Activated T-helper 1 cell treated with anti-CD3 and anti-CD28 coated beads, Interleukin-2, amount 50 U/mL, for 16 hours (primary cell): ENCODE measurements at places on chromosomes 6 and 20.

DNA sequence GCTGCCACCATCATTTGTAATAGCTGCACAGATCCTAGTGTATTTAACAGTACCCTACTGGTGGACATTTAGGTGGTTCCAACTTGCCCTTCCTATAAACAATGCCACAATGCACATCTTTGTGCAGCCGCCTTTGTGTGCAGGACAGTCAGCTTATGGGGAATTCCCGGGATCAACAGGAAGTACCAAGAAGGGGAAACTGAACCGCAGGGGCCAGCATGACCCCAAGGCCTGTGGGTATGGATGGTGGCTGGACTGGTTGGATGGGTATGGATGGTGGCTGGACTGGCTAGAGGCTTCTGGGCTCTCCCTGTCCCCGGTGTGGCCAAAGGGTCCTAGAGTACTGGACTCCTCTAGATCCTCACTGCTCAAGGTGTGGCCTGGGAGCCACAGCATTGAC lies 46.7 kb downstream of the CEBPB start:
- DNase-seq: no peak

GRCh38 chr20:60262967-60263603 lies 304.9 kb downstream of the CDH26 start:
- DNase-seq: peak; percentile 20

DNA sequence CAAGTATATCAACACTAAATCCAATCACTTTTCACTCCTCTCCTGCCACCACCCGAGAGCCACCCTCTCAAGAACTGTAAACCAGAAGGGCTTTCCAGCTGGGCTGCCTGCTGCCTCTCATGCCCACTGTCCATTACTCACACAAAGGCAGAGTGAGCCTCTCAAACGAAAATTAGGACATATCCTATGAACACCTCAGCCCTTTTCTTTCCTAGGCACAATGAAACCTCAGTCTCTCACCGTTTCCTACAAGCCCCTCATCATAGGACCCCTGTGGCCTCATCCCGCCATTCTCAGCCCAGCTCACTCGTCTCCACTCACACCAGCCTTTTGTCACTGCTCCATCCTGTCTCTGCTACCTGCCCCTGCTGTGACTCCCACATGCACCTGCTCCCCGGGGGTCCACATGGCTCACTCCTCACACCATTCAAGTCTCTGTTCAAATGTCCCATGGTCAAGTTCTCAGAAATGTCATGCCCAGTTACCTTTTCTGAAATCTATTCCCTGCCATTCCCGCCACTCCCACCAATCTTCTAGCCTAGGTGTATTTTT lies 7.4 kb downstream of the HLA-F start:
- DNase-seq: no peak

DNA sequence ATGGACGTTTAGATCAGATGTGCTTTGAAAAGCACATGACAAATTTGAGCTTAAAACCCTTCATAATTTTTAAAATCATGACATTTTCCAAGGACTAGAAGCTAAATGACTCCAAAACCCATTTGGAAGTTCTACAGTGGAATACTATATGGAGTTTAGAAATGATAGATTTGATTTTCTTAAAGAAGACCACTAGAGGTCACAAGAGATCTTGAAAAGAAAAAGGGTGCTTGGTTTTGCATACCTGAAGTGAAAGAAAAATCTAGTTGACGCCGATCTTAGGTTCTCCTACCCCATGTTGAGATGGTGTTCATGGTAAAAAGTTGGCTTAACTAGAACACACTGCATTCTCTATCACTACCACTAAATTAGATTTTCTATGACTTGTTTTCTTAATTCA lies 31.5 kb downstream of the CFAP61 start:
- no peak for DNase-seq

GRCh38 chr20:40652441-40652987 lies 36.5 kb downstream of the MAFB start:
- DNase-seq: no peak

DNA sequence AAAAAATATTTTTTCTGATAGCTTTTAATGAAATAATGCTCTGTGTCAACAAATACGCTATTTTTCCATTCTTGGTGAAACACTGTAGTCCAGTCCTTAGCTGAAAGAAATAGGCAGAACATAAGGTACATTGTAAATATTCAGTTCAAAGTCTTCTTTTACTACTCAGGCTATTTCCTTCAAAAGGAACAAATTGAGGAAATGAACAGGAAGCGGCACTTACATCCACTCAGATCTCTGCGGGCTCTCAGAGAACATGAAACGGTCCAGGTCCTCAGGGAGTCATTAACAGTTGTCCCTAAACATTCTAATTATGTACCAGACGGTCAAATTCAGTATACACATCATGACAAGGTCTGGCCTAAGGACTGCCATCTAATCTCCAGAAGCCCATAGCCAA lies 212.6 kb downstream of the KIF16B start:
- DNase-seq: no peak

- DNase-seq: no peak
These were observed 28.5 kb downstream of the BACH2 start for GRCh38 chr6:90268178-90268577.

- DNase-seq: no peak
These were observed 17.3 kb upstream of the WFDC2 start for GRCh38 chr20:45452238-45452637.

GRCh38 chr6:2875359-2876191 lies 27.5 kb downstream of the SERPINB9 start:
- no peak for DNase-seq

DNA sequence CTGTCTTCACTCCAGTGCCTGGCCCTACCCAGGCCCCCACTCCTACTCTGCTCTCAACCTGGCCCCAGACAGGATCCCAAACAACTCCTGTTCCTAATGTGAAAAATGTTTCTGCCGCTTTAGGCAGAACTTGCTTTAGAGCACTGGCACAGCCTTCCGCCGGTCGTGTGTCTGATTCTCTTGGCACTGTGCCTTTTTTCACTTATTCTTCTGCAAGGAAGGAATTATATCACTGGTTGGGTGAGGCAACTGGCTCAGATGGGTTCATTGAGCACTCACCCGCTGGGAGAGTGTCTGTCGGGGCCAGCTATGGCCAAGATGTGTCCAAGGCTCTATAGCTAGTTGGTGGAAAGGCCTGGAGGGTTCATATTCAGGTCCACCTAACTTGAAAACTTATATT lies 33.6 kb upstream of the HLA-A start:
- DNase-seq: no peak

DNA sequence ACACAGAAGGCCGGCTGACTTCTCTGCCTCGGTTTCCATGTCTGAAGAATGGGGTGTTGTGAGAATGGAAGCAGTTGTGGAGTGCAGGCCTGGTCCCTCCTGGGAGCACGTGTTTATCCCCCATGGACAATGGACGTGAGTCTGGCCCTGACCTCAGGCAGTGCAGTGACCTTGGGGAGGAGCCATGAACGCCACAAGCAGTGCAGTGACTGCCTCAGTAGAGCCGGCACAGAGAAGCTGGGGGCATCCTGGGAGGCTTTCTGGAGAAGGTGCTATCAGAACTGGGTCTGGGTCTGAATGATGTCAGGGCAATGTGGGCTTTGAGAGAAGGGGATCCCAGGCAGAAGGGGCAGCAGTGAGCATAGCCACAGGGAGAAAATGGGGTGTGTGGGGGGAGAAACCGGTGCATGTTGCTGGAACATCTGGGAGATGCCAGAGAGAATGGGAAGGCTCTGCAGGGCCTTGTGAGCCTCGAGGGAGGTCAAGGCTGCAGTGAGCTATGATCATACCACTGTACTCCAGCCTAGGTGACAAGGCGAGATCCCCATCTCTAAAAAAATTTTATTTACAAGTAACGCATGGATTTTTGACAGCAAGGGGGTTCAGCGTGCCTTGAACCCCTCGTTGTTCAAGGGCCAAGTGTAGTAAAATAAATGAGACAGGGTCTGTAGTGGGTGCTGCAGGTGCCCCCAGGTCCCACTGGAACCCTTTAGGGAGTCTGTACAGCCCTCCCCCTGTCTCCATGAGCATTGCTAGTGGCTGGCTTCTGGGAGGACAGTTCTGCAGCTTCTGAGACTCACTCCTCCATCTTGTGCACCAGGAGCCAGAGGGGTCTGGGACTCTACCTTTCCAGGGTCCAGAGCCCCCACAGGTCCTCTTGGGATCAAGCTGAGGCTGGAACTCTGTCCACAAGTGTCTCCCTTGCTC lies 27.0 kb upstream of the ZBP1 start:
- no peak for DNase-seq

- DNase-seq: no peak
These were observed 3.7 kb downstream of the TREML2 start for GRCh38 chr6:41197234-41197633.

DNA sequence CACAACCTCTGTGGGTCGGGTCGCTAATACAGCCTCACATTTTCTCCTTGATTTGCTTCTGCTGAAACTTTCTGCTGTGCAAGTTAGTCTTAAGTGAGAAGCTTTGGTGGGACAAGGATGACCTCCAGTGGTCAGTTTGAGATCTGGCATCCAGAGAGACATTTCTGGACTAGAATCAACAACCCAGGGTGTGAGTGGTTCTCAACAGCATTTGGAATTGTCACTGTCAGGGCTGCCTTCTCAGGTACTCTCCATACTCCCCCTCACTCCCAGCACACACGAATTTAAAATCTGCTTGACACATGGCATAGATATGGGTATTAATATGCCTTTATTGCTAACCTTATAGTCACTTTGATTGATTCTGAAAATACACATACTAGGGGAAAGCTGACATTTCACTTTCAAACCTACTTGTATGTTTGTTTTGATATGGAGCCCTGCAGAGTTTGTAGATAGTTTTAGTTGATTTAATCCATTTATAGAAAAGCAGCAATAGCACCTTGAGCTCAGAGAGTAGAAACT lies 13.2 kb downstream of the OTOR start:
- no peak for DNase-seq

- no peak for DNase-seq
These were observed 862.0 kb downstream of the PHF3 start for GRCh38 chr6:64497634-64498033.

DNA sequence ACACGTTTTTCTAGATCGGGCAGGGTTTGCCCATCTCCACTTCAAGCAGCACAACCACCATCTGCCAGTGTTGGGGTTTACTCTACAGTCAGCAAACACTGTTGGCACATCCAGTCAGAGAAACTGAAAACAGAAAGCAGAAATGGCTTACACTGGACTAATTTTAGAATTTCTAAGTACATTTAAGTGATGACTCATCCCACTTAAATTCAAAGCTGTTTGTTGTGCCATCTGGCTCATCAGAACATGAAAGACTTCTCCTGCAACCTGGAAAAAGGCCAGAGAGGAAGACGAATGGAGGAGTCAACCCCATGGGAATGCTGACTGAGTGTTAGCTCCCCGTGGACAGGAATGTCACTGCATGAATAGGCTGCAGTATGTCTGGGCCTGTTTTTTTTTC lies 21.8 kb downstream of the FAM209B start:
- DNase-seq: no peak

DNA sequence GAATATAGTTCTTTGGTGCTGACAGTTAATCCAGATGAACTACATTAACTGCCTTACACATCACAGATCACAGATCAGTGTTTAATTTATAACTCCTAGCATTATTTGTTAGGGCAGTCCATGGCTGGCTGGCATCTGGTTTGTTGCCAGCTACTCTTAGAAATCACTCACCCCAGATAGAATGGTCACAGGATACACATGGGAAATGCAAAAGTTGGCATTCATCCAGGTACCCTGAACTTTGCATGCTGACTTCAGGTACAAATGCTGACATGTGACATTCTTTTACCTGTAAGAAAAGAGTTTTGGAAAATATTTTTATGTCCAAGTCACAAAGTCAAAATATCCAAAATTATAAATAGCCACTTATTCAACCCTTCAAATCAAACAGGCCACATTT lies 20.2 kb downstream of the FBXL4 start:
- DNase-seq: no peak

DNA sequence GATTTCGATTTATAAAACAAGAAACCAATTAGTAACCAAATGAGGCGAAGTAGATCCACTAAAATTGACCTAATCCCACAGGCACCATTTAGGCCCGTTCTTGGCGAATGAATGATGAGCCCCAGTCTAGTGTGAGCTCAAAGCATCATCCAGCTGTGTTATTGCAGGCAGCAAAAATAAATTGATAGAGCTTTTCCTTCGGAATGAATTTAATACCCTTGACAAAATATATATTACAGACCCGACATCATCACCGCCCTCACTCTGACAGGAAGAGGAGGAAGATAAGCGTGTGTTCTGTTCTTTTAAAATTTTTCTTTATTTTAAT lies 7.8 kb downstream of the SIM1 start:
- DNase-seq: no peak

DNA sequence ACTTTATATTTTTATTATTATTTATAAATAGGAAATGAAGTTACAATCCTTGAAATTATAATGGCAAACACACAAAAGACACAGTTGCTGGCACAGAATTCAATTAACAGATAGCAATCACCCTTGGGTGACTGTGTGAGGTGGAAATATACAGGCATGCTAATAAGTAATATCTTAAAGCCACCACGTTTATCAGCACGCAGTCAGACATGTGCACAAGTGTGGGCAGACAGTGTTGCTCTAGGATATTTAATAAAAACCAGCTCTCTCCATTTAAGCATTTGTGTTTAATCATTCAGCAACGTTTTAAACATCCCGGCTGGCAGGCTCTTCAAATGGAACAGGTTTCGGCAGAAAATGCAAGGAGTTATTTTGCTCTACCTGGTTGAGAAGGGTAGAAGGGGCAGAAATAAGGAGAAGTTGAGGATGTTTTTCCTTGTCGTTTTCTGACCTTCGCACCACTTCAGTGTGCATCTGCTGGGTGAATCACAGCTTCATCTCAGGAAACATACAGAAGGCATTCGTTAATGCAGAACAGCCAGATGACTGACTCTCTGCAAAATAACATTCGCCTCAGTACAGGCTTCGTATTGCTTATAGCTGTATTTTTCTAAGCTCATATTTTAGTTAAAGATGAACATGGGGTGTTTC lies 585.1 kb downstream of the QKI start:
- no peak for DNase-seq

DNA sequence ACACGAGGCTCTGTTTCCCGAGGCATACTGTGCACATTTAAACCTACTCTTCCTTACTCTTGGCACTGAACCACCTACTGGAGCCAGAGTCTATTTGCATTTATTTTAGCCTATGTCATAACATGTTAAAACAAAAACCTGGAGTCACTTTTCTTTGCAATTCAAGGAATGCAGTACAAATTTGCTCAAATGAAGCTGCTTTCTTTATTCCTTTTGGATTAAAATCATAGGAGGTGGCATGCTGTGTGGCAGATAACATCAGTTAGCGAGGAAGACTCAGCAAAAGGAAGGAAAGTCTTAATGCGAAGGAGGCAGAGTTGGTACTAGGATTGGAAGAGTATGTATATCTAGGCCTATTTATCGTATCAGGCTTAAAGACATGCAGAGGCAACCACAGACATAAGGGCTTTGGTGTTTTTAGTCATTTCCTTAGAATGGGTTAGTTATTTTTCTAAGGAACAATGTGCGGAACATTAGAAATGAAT lies 92.9 kb downstream of the SAMD3 start:
- no peak for DNase-seq

- no peak for DNase-seq
These were observed 437.8 kb upstream of the ID4 start for GRCh38 chr6:19399406-19399805.

GRCh38 chr6:46059608-46060007 lies 43.9 kb upstream of the CLIC5 start:
- no peak for DNase-seq

GRCh38 chr6:120903836-120904235 lies 430.4 kb downstream of the TBC1D32 start:
- DNase-seq: no peak
